ENCODE measurements at places on chromosomes 2 and 18. TPM values are rescaled to one million over a fixed set of nuclear protein-coding genes. Genes with fewer than 3 reads are reported as not detected.
A peak's percentile ranks its signal among the peaks of the same experiment; 100 is the strongest.

Gene COL4A3
- not detected for total RNA-seq

Gene COL3A1
- total RNA-seq: 2,141 TPM

Gene ABCG5
- not detected for total RNA-seq

Gene SLC11A1
- not detected for total RNA-seq

Gene FLACC1
- 2.3 TPM for total RNA-seq

Gene POTEI
- total RNA-seq: not detected

Gene PLB1
- 0.11 TPM for total RNA-seq

GRCh38 chr2:201952187-201952586 lies 81.5 kb upstream of the FZD7 start:
- no peak for DNase-seq
- no peaks in the 10 kb centered on the region for H3K27me3 ChIP-seq
- no peak overlapping the region for H3K27ac ChIP-seq
- 0 out of 2 replicates have a peak, but pooled peaks cover 3% of the 10 kb centered on the region for H3K4me1 ChIP-seq
- H3K4me3 ChIP-seq: no peak overlapping the region

GRCh38 chr2:180657054-180657453 lies 323.4 kb upstream of the UBE2E3 start:
- H3K36me3 ChIP-seq: no peaks in the 10 kb centered on the region
- DNase-seq: peak; percentile 56
- H3K27ac ChIP-seq: no peak overlapping the region
- no peaks in the 10 kb centered on the region for H3K27me3 ChIP-seq

DNA sequence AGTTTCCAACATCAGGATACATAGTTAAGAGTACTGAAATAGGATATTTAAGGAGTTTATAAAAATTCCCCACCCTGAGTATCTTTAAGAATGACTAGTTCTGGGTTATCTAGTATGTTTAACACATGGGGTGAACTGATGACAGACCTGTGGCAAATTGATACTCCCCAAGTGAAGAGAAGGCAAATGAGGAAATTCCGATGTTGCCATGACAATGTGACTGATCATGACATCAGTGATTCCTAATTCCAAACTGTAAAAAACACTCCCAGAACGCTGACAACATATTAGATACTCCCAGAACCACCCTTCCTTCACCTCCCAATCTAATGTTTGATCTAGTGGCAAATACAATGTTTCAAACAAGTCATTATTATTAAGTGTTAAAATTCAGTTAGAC lies 77.6 kb downstream of the RBMS1 start:
- no peaks in the 10 kb centered on the region for H3K27me3 ChIP-seq
- no peaks in the 10 kb centered on the region for H3K36me3 ChIP-seq
- H3K27ac ChIP-seq: peak overlapping the region; percentile 91

DNA sequence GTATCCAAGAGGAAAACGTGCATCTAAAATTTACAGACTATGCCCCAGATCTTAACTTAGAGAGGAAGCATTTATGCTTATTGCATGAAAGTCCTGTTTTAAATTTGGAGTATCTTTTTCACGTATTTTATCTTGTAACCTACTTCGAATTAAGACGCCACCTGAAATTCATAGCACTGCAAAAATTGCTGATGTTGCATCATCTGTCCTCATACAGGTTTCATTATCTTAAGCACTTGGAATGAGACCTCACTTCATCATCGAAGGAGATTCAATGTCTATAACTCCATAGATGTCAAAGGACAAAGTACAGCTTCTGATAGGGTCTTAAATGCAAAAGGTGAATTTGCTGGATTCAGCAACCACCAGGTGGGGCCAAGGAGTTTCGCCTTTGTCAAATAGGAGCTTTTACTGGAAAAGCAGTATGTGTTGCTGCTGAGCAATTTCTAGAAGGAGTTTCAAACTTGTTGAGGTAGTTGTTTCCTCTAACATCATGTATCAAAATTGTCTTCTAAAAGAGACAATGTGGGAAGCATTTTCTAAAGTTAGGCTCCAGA lies 106.4 kb upstream of the CCDC85A start:
- H3K36me3 ChIP-seq: no peaks in the 10 kb centered on the region
- no peaks in the 10 kb centered on the region for H3K4me1 ChIP-seq
- no peak overlapping the region for H3K4me3 ChIP-seq
- peaks cover 35% of the 10 kb centered on the region for H3K27me3 ChIP-seq

GRCh38 chr2:10775831-10776230 lies 36.8 kb downstream of the PDIA6 start:
- H3K36me3 ChIP-seq: 0 out of 2 replicates have a peak, but pooled peaks cover 5% of the 10 kb centered on the region
- H3K27ac ChIP-seq: no peak overlapping the region
- H3K27me3 ChIP-seq: no peaks in the 10 kb centered on the region
- DNase-seq: no peak

DNA sequence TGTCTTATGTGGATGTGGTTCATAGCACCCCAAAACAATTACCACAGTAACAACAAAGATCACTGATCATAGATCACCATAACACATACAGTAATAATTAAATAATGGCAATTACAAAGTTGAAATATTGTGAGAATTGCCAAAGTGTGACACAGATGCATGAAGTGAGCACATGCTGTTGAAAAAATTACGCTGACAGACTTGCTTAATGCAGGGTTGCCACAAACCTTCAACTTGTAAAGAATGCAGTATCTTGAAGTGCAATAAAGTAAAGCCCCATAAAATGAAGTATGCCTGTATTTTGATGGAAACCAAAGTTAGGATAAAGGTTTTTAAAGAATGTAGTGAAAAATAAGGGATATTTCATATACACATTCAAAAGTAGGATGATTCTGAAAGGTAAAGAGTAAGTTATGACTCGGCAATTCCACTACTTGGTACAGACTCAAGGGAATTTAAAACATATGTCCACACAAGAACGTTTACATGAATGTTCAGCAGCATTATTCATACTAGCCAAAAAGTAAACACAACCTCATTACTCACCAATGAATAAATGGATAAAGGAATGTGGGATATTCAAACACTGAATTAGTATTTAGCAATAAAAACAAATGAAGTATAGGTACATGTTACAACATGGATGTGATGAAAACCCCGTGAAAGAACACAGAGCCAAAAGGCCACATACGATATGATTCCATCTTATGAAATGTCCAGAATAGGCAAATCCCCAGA lies 61.6 kb downstream of the SCN9A start:
- peak overlapping the region; percentile 43 for H3K4me3 ChIP-seq
- no peaks in the 10 kb centered on the region for H3K36me3 ChIP-seq
- H3K27ac ChIP-seq: peak overlapping the region; percentile 87
- H3K4me1 ChIP-seq: peaks cover 16% of the 10 kb centered on the region
- peak; percentile 89 for DNase-seq

DNA sequence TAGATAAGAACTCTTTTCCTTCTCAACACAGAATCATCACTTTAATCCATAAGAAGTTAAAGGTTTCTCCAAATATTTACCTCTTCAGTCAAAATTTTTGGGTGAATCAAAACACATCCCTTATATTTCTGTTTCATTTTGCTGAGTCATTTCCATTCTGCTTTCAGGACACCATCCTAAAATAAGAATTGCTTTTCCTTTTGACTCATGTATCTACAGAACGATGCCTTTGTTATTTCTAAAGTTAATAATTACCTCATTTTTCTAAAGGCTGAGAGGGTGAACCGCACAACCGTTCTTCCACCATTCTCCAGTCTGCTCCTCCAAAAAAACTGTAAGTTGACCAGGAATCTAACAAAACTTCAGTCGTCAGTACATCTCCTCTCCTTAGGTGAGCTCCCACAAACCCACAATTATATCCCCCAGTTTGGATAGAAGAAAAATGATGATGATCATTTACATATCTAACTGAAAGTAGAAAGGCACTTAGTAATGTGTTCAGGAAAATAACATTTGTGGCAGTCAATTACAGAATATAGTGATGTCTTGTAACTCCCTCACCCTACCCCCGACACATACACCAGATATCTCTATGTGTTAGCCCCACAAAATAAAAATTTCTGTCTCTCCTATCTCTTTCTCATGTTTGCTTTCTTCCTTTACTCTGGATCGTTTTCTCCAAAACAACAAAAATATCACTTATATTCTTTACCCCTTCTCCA lies 162.5 kb downstream of the RAD51AP2 start:
- H3K27ac ChIP-seq: no peak overlapping the region
- no peak for DNase-seq
- H3K4me3 ChIP-seq: no peak overlapping the region
- H3K4me1 ChIP-seq: no peaks in the 10 kb centered on the region
- H3K36me3 ChIP-seq: no peaks in the 10 kb centered on the region

- H3K27me3 ChIP-seq: no peaks in the 10 kb centered on the region
- H3K27ac ChIP-seq: no peak overlapping the region
- H3K36me3 ChIP-seq: no peaks in the 10 kb centered on the region
- peaks cover 10% of the 10 kb centered on the region for H3K4me1 ChIP-seq
Measured at GRCh38 chr2:240432430-240432819, 3.0 kb upstream of the GPC1 start.

DNA sequence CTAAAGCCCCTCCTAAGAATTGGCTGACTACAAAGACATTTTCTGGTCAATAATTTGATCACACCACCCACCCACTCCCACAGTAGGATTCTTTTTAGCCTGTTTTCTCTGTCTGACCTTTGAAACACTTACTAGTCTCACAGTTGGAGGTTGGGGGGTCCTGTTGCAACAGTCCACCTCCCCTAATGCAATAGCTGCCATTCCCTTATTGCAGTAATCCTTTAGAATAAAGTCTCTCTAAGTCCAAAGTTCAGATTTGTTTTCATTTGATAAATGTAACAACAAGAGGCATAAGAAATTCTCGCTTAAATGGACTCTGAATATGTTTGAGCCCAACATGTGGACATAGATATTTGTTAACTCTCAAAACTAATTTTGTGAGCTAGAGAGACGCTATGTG lies 1326.8 kb upstream of the TMEFF2 start:
- no peaks in the 10 kb centered on the region for H3K4me1 ChIP-seq
- H3K36me3 ChIP-seq: no peaks in the 10 kb centered on the region

- H3K4me1 ChIP-seq: peaks cover 16% of the 10 kb centered on the region
- no peaks in the 10 kb centered on the region for H3K27me3 ChIP-seq
- H3K4me3 ChIP-seq: no peak overlapping the region
- DNase-seq: peak; percentile 25
Measured at GRCh38 chr2:25347846-25348245, 6.1 kb upstream of the DNMT3A start.

GRCh38 chr2:7748717-7749415 lies 831.7 kb downstream of the RNF144A start:
- no peaks in the 10 kb centered on the region for H3K27me3 ChIP-seq
- H3K4me1 ChIP-seq: 0 out of 2 replicates have a peak, but pooled peaks cover 8% of the 10 kb centered on the region
- no peak for DNase-seq
- no peak overlapping the region for H3K4me3 ChIP-seq
- H3K27ac ChIP-seq: no peak overlapping the region
- no peaks in the 10 kb centered on the region for H3K36me3 ChIP-seq

- no peak overlapping the region for H3K4me3 ChIP-seq
- H3K27me3 ChIP-seq: no peaks in the 10 kb centered on the region
- no peak for DNase-seq
- H3K36me3 ChIP-seq: no peaks in the 10 kb centered on the region
Measured at GRCh38 chr2:128986026-128986715, 667.5 kb upstream of the HS6ST1 start.

DNA sequence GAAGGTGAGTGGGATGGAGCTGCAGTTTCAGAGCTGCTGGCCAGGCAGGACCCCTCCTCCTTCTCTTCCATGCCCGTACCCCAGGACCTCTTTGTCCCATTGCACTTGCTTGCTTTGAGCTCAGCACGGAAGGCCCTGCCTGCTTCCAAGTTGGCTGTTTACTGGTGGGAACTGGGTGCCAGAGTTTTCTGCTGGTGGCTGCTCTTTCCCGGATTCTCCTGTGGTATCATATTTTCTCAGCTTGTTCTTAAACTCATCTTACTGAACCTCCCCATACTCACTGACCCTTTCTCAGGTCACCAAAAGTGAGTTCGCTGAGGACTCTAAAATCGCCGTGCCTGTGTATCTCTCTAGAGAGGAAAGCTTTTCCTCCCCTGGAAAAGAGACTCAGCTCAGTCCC lies 297.7 kb upstream of the TNP1 start:
- no peaks in the 10 kb centered on the region for H3K36me3 ChIP-seq
- H3K27ac ChIP-seq: no peak overlapping the region
- no peak overlapping the region for H3K4me3 ChIP-seq
- H3K27me3 ChIP-seq: no peaks in the 10 kb centered on the region
- DNase-seq: no peak

GRCh38 chr2:14827226-14828023 lies 194.9 kb downstream of the LRATD1 start:
- no peak overlapping the region for H3K4me3 ChIP-seq
- H3K27me3 ChIP-seq: no peaks in the 10 kb centered on the region
- DNase-seq: peak; percentile 63
- no peaks in the 10 kb centered on the region for H3K36me3 ChIP-seq
- H3K4me1 ChIP-seq: peaks cover 4% of the 10 kb centered on the region
- no peak overlapping the region for H3K27ac ChIP-seq

DNA sequence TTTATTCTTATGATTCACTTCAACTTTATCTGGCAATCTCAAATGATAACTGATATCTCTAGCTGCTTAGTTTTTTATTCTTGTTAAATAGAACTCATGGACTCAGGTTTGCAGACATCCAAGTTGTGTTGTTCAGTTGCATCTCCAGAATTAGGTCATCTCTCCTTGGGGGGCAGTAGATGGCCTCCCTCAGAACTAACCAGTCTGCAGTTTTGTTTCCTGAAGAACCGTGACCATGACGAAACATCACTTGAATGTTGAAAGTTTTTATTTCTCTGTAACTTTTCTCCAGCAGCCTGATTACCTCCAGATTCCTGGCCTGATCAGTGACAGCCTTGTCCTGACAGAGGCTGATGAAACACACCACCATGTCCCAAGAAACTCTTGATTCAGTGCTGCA lies 321.5 kb downstream of the GALNT13 start:
- H3K27me3 ChIP-seq: no peaks in the 10 kb centered on the region
- no peak overlapping the region for H3K27ac ChIP-seq
- no peak overlapping the region for H3K4me3 ChIP-seq
- H3K4me1 ChIP-seq: no peaks in the 10 kb centered on the region
- H3K36me3 ChIP-seq: no peaks in the 10 kb centered on the region

DNA sequence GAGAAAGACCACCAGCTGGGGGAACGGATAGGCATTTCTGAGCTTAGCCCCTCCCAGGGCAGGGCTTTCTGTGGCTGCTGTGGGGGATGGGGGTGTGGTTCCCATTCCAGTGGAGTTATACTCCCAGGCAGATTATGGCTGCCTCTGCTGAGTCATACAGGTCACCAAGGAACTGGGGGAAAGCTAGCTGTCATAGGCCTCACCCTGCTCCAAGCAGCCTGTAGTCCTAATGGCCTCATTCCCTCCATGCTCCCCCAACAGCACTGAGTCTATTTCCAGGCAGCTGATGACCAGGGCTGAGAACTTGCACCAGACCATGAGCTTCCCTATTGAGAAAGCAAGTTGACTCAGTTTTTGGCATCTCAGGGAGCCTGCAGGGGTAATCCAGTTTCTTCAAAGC lies 87.1 kb downstream of the GPR39 start:
- H3K4me1 ChIP-seq: no peaks in the 10 kb centered on the region
- H3K27me3 ChIP-seq: no peaks in the 10 kb centered on the region
- peak; percentile 62 for DNase-seq
- no peak overlapping the region for H3K4me3 ChIP-seq
- no peaks in the 10 kb centered on the region for H3K36me3 ChIP-seq

- peak; percentile 90 for DNase-seq
- H3K4me1 ChIP-seq: peaks cover 5% of the 10 kb centered on the region
- peak overlapping the region; percentile 69 for H3K27ac ChIP-seq
- H3K27me3 ChIP-seq: no peaks in the 10 kb centered on the region
- peak overlapping the region; percentile 99 for H3K4me3 ChIP-seq
- H3K36me3 ChIP-seq: no peaks in the 10 kb centered on the region
Measured at GRCh38 chr2:32627441-32627813, 423 bp upstream of the TTC27 start.

GRCh38 chr2:217757108-217757463 lies 245.7 kb downstream of the TNS1 start:
- no peaks in the 10 kb centered on the region for H3K4me1 ChIP-seq
- H3K27ac ChIP-seq: no peak overlapping the region
- no peak for DNase-seq
- H3K4me3 ChIP-seq: no peak overlapping the region
- H3K36me3 ChIP-seq: peaks cover 16% of the 10 kb centered on the region

Data from GM23248 (cell line).